OCI-LY7 (cell line): ENCODE measurements at places on chromosomes 7 and 10.

DNA sequence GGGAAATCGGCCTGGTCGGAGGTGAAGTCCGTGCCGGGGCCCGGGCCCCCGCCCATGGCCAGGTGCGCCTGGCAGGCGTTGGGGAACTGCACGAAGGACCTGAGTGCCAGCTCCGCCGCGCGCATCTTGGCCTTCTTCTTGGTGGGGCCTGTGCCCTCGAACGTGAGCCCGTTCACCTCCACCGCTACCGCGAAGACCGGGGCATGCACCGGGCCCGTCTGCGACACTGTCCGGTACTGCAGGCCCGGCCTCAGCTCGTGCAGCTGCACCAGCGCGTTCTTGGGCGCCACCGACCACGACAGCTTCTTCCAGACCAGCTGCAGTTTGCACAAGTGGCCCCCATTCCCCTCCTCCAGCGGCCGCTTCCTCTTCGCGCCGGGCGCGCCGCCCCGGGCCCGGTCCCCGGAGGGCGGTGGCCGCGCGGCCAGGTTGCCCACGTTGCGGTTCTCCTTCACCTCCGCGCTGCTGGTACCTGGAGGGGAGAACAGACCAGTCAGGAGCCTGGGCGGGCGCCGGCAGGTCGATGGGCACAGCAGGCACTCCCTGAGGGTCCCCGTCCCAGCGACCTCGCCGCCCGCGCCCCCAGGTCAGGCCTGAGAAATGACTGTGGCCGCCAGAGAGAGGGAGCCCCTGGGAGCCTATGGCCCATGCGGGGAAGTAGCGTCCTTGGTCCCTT, 307.4 kb downstream of the WDR37 start:
- DNase-seq = no peak

DNA sequence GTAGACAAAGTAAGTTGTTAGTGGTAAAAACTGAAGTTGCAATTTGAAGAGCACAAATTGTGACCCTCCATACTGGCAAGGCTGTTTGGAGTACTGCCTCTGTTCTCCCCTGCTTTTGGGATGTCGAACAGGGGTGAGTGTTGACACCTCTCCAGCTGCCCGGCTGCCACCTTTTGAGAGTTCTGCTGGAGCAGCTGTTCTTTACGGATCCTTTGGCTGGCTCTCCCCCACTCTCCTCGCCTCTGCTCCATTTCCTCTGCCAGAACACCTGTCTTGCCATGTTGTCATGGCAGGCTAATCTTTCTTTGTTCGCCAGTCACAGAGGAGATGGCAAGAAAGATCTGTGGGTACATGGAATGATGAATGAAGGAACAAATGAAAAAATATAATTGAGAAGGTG, 34.9 kb downstream of the INSYN2A start:
- no peak for DNase-seq

- no peak for DNase-seq
Measured at GRCh38 chr7:4449263-4449662, 232.8 kb upstream of the FOXK1 start.

DNA sequence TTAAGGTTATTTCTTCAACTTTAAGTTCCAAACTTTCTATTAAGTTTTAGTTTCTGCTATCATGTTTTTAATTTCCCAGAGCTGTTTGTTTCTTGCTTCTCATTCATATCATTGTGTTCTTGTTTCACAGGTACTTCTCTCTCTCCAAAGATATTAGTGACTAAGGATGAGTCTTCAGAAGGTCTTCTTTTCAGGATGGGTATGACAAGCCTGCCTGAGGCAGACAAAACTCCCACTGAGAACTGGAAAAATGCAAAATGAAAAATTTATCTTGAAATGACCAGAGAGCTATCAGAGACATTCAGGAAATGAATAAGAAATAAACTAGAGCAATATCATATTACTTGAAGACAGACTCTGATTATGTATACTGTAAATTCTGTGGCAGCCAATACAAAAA, 110.8 kb upstream of the EGFR start:
- no peak for DNase-seq

DNA sequence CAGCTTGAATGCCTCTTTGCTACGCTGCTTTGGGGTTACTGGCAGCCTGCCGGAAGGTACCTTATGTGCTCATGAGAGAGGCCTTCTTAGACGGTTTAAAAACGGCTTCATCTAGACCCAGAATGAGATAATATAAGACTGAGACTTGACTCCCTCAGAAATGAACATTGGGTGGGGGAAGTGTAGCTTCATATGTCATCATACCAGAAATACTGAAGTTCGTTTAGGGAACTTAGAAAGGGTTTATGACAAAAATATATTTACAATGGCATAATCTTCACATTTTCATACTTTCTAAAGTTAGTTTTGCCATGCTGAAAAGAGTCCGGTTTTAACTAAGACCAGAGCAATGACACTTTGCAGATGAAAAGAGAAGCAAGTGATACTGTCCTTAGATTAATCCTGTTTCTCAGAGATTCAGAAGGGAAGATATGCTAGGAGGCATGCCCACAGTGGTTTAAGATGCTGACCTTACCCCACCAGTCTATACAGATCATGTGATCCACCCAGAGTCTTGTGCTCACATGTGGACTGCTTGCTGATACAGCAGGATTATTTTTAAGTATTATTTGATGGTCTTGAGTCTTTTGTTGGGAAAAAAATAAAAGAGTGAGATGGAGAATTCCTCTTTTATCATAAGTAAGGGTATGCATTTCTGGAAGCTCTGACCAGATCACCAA, 40.8 kb upstream of the HGF start:
- DNase-seq = no peak

DNA sequence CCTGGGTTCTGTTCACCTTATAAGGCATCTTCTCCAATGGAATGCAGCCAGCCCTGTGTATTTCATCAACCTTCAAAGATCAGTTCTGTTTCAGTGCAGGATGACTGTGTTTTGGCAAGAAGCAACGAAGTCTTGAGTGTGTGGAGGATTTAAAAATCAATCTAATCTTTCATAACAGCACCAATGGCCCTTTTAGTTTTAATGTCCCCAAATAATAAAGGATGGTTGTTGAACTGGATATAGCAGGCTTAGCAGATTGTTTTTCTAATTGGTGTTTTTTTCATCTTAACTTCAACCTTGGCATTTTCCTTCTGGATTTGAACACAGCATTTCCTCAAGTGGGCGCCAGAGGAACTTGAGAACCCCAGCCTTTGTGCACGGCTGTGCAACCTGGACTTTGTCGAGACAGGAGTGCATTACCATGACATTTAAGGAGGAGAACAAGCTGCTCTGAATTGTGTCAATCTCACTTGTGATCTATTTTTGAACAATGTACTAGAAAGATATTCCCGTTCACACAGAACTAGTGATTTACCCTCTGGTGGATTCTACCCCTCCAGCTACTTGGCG, 313.3 kb upstream of the AKR1E2 start:
- peak; percentile 4 for DNase-seq

GRCh38 chr7:3294432-3295100, 6.5 kb upstream of the SDK1 start:
- DNase-seq = no peak
